ENCODE measurements at places on chromosomes 2 and 18.

DNA sequence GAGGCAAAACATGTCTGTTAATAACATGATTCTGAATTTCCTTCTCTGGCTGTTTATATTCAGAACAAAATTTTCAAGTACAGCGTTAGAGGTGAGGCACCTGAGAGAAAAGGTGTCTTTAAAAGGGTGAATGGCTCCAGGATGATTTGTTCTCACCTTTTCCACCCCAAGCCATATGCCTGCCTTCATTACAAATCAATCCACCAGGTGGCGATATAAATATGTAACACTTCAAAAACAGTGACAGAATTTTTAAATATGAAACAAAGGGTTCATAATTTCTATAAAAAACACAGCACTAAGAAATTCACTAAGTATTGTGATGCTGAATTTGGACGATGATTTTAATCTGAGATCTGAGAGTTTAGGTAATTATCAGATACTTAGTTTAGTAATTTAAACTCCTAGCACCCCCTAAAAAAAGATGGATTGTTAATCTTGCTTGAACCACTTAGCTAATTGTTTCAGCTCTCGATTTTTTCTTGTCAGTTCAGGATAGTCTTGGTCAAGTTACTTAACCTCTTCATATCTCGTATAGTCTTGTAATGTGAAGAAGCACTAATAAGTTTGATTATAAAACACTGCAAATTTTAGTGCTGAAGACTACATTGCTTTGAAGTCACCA, 528.8 kb downstream of the CPS1 start:
- DNase-seq = no peak

GRCh38 chr2:231573698-231574421, 18.8 kb upstream of the TEX44 start:
- DNase-seq = no peak

DNA sequence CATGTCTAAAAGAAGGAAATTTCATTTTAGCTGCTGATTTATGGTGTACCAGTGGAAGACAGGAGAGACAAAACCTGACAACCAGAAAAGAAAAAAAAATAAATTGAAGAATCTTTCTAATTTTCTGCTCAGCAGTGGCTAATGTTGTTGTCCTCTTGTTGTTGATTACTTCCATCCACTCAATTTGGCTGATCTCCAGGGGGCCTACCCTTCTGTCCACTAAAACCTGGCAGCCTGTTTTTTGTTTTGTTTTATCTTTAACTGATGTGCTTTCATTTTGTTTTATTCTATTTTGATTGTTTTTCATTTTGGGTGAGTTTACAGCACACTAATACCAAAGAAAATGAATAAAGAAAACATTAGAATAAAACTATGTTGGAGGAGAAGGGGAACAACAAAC, 27.4 kb downstream of the TFPI start:
- no peak for DNase-seq

- DNase-seq = no peak
These were observed 9.5 kb upstream of the INSIG2 start for GRCh38 chr2:118078734-118079133.

GRCh38 chr2:19577723-19578122, 219.3 kb upstream of the OSR1 start:
- DNase-seq = no peak

DNA sequence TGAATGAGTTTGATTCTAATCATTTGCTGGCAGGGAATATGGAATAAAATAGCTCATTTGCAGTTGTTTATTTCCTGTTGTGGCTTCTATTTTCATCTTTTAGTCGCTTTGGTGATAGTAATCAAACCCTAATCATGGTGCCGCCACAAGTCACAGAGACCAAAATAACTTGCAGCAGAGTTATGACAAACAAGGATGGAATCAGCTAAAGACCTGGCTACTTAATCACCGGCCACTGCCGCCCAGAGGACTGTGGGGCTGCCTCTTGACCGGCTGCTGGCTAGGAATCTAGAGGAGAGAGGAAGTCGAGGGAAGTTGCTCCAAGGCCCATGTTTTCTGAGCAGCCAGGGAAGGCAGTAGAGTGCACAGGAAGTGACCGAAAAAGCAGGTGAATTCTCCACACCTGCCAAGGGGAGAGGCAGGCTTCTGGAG, 5.1 kb upstream of the SMAD7 start:
- DNase-seq = no peak

DNA sequence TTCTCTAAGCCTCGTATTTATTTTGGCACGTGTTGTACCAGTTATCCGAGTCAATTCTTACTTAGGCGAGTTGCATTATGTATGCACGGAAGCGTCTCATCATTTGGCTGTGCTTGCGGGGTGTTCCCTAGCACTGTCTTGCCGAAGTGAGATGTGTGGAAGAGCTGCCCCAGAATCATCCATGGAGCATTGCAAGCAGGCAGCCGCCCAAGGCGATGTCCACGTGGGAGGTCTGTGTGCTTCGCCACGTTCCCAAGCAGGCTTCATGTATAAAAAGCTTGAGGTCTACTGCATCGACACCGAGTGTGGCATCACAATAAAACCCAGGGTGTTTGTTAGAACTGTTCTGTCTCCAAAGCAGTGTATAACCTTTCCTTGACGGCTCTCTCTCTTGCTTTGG, 849.9 kb downstream of the DCDC2C start:
- no peak for DNase-seq

DNA sequence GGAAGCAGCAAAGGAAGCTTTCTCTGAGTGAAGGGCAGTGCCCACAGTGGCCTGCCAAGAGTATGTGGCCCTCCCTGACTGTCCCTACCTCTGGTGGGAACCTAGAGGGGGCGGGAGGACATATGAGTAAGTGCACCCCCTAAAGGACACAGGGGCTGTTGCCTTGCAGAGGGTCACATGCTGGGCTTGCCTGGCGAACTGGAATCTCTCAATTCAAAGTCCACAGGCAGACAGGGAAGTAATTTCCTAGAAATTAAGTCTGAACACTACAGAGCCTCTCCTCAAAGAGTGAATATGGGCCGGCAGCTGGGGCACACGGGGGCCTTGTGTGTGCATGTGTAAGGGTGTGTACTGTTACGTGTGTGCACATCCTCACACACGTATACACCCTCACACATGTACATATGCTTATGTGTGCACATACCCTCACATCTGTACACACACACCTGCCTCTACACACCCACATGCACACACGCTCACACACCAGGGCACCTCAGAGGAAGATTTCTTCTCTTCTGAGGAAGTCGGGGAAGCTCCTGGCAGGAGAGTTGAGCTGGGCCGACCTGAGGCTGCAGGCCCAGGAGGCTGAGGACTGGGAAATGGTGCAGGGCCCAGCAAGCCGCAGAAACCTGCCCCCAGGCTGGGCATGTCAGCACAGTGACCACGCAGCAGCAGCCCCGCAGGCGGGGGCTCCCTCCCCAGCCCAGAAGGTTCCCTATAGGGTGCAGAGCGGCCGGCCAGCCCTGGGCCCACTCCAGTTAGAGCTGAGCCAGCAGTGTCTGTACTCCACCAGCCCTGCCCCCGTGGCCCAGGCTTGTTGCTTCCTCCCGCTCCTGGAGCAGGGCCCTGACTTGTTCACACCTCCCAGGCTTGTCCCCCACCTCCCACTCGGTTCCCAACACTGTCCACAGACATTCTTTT, 77.4 kb upstream of the TAF1B start:
- no peak for DNase-seq

DNA sequence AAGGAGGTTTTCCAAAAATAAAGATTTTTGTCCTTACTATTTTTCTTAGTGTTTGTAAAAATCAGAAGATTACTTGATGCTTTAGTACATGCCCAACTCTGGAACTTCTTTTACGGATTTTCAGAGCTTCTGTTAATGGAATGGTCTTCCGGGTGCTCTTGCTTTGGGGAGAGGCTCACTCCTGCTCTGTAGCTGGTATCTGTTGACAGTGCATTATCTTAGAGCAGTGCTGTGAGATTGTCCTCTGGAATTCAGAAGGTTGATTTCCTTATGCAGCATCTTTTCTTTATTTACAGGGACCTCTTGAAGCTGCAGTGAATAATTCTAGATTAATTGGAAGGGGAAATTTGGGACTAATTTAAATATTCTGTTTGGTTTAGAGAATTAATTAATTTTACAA, 4.6 kb downstream of the MAPRE2 start:
- no peak for DNase-seq

- no peak for DNase-seq
These were observed 127.8 kb downstream of the VIT start for GRCh38 chr2:36824273-36824672.

DNA sequence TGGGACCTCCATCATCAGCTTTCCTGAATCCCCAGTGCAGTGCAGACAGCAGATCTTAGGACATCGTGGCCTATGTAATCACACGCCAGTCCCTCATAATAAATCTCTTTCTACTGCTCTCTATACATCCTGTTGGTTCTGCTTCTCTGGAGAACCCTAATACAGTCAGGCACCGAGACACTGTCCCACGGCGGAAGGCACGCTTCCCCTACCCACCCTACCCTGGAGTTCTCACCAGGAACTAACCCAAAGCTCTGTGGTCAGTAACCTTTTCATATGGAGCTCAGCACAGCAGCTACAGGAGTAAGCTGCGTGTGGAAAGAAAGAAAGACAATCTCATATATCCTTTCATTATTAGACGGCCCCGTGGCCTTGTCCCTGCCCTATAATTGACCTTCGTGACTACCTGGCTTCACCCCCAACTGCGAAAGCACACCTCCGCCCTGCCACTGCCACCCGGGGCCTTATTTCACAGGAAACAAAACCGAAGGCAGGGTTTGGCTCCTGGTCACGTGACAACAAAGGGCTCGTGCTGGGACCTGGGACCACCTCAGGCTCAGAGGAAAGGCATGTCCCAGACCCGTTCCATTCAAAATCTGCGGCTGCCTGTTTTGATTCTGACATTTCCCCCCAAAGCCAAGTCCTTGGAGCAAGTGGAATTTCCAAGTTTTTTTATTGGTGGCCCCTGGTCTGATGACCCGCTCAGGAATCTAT, 99.7 kb upstream of the ODC1 start:
- no peak for DNase-seq

DNA sequence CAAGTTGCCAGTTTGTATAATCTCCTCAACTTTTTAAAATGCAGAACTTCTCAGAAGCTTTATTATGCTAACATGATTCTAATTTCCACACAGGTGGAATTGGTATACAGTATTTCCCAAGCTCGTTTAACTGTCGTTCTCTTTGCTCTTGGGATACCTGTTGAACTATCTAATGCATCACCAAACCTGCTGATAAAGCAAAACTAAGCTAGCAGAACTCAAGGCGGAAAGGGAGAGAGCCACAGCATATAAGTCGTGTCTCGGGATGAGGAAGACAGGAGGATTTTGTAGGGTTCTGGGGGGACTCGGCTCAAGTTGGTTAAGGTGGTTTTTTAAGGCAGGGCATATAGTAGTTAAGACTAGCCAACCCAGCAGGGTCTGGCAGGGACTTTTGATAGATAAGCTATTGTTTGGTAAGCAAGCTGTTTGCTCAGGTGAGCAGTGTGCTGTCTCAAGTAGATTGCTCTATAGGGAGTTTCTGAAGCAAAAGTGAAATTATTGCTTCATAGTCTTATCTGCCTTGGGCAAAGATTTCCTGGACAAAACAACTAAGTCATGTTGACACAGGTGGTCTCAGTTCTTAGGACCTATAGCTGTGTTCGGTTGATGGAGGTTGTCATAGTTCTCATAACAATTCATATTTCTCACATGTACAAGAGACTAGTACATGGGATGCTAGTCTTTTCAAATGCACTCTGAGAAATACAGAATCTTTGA, 28.2 kb upstream of the CHRNA1 start:
- DNase-seq = no peak

DNA sequence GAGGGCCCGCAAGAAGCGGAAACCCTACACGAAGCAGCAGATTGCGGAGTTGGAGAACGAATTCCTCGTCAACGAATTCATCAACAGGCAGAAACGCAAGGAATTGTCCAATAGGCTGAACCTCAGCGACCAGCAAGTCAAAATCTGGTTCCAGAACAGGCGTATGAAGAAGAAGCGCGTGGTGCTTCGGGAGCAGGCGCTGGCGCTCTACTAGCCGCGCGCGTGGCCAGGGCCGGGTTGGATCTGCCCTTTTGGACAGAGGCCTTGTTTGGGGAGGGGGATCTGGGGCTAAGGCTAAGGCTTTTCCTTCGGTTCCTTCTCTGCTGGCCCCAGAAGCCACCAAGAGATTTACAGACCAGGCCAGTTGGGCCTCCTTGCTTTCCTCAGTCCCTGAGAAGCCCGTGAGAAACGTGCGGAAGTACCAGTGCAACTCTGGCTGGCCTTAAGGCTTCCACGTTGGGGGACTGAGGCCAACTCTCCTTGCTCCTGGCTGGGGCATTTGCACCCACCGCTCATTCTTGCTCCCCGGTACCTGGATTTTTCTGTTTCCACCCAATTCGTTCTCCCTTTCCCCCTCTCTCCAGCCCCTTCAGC, 1.0 kb downstream of the HOXD12 start:
- DNase-seq = no peak

GRCh38 chr2:239928391-239929350, 96.5 kb downstream of the NDUFA10 start:
- no peak for DNase-seq

- no peak for DNase-seq
These were observed 34.1 kb downstream of the LANCL1 start for GRCh38 chr2:210442457-210442856.

- DNase-seq = no peak
These were observed 35.5 kb downstream of the ST8SIA5 start for GRCh38 chr18:46721331-46721730.

DNA sequence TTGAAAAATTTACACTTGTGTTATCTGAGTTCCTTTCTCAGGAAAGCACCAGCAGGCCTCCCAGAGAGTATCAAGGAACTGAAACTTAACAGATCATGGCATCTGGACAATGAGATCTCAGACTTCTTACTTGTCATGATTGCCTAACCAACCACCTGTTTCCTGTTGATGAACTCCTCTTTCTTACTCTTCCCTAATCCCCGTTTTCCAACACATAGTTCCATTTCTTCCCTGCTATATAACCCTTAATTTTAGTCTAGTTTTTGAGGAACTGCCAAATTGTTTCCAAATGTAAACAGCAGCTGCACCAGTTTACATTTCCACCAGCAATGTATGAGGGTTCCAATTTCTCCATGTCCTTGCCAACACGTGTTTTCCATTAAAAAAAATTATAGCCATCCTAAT, 6.1 kb upstream of the FAM171B start:
- DNase-seq = peak; percentile 84

DNA sequence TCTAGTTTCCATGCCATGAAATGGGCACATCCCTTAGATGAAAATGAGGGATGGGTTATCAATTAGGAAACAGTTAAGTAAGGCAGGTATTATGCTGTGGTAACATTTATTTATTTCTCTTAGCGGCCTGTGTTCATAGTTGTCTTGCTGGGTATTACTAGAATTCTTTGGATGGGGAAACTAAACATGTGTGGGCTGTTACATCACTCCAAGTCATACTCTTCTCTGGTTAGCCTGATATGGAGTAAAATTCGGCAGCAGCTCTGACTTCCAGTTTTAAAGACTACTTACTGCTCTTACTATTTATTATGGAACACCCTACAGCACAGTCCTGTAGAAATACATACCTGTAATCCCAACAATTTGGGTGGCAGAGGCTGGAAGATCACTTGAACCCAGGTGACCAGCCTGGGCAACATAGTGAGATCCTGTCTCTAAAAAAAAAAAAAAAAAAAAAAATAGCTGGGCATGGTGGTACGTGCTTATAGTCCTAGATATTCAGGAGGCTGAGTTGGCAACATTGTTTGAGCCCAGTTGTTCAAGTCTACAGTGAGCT, 33.1 kb upstream of the RASGRP3 start:
- peak; percentile 37 for DNase-seq

- DNase-seq = no peak
These were observed 100.0 kb downstream of the MAP2 start for GRCh38 chr2:209523867-209524266.
